Naive thymus-derived CD8-positive, alpha-beta T cell (primary cell): ENCODE measurements at places on chromosomes 5 and 9.

DNA sequence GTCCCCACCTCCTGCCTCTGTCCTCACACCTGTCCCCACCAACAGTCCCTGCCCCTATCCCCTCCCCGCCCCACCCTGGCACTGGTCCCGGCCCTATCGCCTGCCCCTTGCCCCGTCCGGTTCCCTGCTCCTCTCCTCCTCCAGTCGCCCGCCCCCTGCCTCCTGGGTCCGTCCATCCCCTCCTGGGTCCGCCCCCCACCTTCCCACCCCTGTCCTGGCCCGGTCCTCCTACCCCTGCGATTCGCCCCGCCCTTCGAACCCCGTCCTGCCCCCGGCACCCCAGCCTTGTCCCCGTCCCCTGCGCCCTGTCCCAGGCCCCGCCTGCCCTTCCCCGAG is 372 bp downstream of the EDF1 start:
- no peak for DNase-seq

DNA sequence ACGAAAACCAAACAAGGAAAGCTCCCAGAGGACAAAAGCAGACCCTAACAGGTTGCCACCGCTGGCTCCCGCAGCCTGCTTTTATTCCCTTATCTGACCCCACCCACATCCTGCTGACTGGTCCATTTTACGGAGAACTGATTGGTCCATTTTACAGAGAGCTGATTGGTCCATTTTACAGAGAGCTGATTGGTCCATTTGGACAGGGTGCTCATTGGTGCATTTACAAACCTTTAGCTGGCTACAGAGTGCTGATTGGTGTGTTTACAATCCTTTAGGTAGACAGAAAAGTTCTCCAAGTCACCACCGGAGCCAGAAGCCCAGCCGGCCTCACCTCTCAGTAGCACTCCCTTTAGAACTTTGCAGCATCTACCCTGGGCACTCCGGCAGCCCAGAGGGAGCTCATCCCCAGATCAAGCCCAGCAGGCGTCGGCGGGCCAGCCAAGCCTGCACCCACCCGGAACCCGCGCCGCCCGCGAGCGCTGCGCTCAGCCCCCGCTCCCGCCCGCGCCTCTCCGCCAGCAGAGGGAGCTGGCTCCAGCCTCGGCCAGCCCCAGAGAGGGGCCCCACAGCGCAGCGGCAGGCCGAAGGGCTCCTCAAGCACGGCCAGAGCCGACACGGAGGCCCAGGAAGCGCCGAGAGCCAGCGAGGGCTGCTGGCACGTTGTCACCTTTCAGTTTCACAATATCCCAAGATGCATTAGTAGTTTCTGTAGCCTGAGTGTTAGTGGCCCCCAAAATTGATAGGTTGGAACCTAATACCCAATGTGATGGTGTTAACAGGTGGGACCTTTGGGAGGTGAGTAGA is 35.3 kb upstream of the CLPTM1L start:
- DNase-seq: peak; percentile 60

GRCh38 chr9:27183131-27183530 is 74.1 kb downstream of the TEK start:
- no peak for DNase-seq

GRCh38 chr9:126906091-126906490 is 8.5 kb upstream of the RALGPS1 start:
- no peak for DNase-seq

DNA sequence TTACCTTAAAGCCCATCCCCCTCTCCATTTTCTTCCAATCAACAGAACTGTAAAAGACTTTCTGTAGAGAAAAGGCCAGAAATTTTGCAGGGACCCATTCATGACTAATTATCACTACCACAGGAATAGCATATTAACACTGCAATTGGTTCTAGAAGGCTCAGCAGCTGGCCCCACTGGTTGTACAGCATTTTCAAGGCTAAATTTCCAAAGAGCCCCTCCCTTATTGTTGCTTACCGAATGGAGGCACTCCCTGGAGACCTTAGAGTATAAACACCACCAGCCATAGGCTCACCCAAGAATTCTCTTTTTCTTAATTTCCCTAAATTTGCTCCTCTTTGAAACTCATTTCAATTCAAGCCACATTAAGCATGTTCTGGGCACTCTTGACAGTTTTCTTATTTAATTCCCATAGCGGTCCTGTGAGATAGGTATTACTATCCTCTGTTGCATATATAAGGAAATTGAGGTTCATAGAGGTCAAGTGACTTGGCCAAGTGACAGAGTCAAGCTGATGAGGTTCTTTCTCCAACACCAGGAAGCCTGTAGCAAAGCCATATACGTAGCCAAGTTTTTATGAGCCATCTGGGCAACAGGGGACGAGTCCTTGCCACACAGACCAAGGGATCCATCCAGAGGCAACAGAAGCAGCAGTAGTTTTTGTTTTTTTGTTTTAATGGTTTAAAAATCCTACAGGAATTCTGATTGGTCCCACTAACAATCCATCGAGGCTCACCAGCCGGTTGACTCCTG is 83.9 kb upstream of the NR5A1 start:
- no peak for DNase-seq

DNA sequence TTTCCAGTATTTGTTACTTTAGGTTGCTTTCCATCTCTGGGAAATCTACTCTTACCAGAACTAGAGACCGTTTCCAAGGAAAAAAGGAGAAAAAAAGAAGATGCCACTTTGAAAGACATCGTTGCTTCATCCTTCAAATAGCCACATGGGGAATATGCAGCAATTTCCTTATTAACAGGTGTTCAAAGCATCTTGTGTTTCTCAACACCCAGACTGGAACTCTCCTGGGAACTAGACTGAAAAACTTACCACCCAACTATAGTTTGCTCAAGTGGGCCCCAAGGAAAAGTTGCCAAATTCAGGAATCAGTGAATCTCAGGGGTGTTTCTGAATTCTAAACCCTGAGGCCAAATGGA is 80.0 kb upstream of the JAK2 start:
- no peak for DNase-seq

- no peak for DNase-seq
Observed at GRCh38 chr5:133368916-133369783, 243.2 kb downstream of the FSTL4 start.

DNA sequence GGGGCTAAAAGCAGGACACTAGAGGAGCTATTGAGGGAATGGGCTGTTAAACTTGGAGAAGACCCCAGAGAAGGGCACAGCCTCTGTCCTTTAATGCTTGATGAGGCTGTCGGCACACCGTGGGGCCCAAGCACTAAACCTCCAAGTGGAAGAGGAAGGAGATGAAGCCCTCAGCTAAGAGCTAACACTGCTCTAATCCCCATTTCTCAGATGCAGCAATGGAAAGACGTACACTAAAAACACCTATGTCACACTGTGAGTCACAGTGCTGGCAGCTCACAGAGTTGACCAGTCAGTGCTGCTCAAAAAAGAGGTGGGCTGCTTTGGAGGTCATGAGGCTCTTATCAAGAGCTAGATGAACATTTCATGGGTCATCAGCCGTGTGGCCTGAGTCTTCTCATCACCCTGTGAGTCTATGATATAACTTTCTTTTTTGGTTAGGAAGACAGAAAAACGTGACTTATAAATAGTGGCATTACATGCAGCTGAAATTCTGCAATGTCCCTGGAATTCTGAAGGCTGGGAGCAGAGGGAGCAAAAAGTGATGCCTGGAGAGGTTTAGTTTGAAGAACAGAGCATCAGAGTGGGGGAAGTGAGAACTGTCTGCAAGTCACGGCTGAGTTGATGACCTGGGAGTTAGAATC is 21.5 kb downstream of the TNFSF8 start:
- no peak for DNase-seq

- no peak for DNase-seq
Observed at GRCh38 chr9:70778568-70778967, 342.9 kb downstream of the TRPM3 start.

GRCh38 chr5:141199359-141200235 is at the start of gene PCDHB11:
Gene PCDHB11, plus strand, starts transcription at chr5:141199627. Its CDS starts 148 bp downstream, at chr5:141199775.
- no peak for DNase-seq
